ENCODE measurements at places on chromosomes 7 and 10.

GRCh38 chr10:2989292-2989947, 77.9 kb upstream of the PFKP start:
- DNase-seq, result no peak

DNA sequence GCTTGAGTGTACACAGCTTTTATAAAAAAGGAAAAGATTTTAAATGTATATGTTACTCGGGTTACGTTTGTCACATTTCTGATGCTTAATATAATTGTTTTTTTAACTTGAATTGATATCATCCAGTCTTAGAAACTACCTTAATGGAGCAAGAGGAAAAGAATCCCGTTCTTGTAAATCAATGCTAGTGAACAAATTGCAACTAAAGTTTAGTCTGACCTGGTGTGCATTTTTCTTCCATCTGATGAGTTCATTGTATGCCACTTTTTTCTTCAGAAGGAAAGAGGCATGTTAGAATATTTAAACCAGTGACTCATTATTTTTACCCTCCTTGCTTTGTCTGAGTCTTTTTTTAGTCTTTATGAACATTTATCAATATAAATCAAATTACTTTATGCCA, 34.7 kb downstream of the NET1 start:
- no peak for DNase-seq

DNA sequence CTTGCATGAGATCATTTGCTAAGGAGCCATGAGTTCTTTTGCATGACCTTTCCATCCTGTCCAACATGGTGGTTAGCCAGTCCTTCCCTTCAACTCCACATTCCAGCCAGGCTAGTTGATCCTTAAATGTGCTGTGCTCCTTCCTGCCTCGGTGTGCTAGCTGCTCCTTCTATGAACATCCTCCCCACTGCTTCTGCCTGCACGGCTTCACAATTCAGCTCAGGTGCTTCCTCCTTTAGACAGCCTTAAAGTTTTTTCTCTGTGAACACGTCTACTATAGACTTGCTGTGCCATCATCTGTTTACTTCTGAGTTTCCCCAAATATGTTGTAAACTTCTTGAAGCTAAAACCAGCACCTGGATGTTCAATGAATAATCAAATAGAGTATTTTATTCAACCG, 95.5 kb downstream of the OTUD1 start:
- DNase-seq, result no peak

DNA sequence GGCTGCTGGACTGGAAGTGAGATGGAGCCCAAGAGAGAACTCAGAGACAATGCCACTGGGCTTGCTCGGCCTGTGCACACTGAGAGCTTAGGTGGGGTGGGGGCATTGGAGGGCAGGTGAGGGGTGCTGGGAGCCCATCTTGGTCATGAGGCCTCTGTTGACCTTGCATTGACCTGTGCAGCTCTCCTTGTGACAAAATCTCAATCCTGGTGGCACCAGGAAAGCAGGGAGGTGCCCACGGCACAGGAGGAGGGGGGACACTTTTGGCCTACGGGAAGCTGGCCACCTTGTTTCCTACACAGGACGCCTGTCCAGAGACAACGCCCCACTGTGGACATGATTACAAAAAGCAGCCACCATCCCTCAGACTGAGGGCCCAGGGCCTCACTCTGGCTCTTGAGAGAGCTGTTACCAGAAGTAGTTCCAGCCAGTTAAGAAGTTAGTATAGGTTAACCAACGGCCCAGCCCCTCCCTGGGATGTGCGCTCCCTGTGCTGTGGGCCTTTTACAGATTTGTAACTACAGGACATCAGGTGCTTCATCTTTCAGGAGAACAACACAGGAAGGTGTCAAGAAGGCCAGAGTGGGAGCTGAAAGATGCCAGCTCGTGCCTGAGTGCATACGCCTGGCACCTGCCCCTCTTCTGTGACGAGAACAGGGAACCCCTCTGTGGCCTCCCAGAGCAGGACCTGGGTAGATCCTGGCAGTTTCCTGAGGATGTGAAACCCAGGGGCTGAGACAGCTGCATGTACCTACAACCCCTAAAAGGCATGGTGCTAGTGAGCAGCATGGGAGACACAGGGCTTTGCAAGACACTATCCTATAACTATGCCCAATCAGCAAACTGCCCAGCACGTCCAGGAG, 10.3 kb downstream of the PKD1L1 start:
- DNase-seq, result no peak

DNA sequence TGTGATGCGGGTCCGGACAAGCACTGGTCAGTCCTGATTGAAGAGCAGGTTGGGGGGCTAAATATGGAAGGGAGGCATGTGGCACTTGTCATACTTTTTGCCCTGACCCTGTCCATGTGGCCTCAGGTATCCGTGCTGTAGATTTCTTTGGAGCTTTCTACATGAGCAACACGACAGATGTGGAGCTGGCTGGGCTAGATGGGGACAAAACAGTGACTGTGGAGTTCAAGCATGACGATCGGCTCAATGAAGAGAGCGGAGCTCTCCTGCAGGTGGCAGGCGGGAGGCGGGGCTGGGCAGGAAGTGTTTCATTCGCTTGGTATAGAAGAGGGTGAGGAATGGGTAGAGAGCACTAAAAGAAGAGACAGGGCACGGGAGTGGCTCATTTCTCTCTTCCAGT, 13.0 kb upstream of the CHCHD1 start:
- no peak for DNase-seq
